ENCODE measurements at places on chromosomes 2 and 18.

DNA sequence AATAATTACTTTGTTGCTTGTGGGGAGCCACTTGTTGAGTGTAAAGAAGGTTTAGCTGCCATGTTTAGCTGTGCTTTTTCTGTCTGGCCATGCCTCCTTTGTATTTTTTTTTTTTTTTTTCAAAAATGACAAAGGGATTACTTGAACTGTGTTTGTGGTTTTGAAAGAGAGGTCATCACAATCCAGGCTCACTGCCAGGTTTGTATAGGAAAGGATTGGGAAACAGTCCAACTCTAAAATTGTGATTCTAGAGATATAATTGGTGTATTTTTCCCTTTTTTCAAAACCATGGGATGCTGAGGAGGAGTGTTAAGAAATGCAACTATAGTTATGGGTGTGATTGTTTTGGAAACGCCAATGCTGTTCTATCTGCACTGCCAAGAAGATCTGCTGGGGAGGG, 4.3 kb downstream of the ITPRIPL1 start:
- no peak for DNase-seq

- DNase-seq: no peak
Measured at GRCh38 chr18:57710226-57710625, 88.6 kb upstream of the NARS1 start.

DNA sequence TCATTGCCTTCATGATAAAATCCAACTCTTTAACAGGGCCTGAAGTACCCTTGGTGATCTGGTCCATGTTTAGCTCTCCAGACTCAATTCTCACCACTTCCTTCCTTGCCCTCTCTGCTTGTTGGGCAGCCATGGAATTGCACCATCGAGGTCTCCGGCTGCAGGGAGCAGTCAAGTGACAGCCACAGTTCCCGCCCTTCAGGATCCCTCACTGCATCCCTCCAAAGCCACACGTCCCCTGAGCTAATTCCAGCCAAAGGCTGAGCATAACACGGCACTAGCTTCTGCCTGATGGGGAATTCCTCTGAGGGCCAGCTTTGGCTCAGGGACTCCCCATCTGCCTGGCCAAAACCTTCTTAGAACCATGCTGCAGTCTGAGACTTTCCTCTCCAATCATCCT, 47.4 kb upstream of the SLC1A4 start:
- DNase-seq: no peak

DNA sequence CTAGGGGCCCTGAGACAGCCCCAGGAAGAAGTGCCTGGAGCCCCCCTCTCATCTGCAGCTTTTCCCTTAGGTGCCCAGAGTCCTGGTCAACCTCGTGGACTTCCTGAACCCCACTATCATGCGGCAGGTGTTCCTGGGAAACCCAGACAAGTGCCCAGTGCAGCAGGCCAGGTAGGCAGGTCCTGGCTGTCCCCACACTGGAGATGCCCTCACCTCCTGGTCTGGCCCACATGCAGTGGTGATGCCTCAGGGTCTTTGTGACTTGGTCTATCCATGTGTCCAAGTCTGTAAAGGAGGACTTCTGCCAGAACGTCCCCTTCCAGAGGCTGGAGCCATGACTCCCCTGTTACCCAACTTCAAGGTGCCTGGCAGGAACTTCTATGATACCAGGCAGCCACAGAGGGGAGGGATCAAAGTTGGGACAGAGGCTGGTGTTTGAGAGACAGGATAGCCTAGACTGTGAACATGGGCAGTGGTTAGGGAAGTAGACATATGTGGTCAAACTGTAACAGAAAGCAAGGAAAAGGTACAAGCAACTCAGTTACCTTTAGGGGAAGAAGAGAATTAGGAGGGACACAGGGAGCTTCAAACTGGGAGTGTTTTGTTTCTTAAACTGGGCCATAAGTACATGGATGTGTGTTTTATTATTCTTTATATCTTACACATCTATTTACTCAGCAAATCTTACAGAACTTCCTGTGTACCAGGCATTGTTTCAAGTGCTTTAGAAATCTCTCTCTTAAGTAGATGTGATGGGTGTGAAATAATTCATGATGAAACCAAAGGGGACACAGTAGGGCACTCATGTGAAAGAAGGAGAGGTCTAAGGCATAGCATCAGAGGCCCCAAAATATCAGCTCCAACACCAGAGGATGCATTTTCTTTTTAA, 107.1 kb downstream of the PLB1 start:
- no peak for DNase-seq

GRCh38 chr2:43461453-43462073, 134.3 kb downstream of the THADA start:
- no peak for DNase-seq

- no peak for DNase-seq
Measured at GRCh38 chr2:25201794-25202193, 33.4 kb upstream of the POMC start.

GRCh38 chr2:164430166-164430783, 191.0 kb downstream of the GRB14 start:
- DNase-seq: no peak

DNA sequence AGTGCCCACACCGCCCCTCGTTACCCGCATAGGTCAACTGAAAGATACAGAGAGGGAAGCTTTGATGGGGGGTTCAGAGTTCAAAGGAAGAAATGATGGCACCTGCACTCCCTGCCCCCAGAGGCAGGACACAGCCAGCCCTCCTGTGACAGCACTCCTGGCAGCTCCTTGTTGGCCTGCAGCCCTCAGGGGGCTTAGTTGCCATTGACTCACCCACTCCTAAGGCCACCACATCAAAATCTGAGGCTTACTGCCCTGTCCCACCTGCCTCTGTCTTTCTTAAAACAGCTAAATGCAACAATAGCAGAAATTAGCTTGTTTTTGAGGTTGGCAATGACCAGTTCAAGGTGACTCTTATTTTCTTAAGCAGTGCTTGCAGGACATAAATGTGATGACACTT, 31.6 kb upstream of the SLC35F6 start:
- no peak for DNase-seq

GRCh38 chr2:39937621-39938020, 158.6 kb upstream of the THUMPD2 start:
- DNase-seq: no peak

GRCh38 chr2:200377355-200378336, 71.2 kb downstream of the SPATS2L start:
- DNase-seq: no peak

DNA sequence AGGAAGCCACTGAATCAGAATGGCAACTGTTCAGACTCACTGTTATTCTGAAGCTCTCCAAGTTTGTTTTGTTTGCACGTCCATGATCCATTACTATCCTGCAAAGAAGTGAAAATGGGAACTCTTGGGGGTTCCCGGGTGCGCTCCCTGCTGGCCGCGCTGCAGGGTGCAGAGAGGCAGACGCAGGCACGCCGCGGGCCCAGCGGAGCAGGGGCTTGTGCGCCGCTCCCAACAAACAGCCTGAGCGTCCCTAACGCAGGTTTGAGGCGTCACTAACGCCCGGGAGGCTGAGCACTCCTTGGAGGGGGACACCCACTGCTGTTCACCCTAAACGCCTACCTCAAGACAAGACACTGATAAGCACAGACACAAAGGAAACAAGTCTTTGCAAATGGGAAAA, 14.3 kb upstream of the PIEZO2 start:
- no peak for DNase-seq

- no peak for DNase-seq
Measured at GRCh38 chr2:184598316-184599053, at the start of gene ZNF804A. Gene ZNF804A, plus strand, starts transcription at chr2:184598529. Its CDS starts 431 bp downstream, at chr2:184598960.

GRCh38 chr2:159497256-159497655, 119.1 kb downstream of the BAZ2B start:
- DNase-seq: peak; percentile 63

DNA sequence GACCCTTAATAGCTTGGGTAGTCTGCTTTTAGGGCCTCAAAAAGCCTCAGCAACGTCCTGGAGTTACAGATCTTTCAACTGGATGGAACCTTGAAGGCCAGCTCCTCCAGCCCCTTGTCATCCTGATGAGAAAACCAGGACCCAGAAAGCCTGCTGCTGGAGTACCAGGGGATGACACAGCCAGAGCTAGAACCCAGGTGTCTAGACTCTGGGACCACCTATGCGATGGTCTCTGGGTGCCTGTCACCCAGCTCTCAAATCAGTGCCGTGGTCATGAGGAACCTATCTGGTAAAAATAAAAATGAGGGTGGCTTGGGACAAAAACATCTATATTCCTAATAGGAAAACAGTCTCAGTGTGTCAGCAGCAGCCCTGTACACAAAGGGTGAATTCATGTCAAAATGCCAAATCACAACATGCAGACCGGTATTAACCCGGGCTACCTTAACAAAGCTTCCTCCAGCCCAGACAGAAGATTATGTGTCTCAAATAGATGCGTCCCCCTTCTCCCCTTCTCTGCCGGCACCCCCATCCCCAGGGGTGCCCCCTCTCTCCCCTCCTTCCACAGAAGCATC, 28.5 kb downstream of the SMAD7 start:
- DNase-seq: no peak

GRCh38 chr18:32355896-32356295, 114.8 kb downstream of the GAREM1 start:
- no peak for DNase-seq

- DNase-seq: no peak
Measured at GRCh38 chr18:62715436-62715758, at the start of gene PHLPP1. Gene PHLPP1, plus strand, starts transcription at chr18:62715541. Its CDS starts 143 bp downstream, at chr18:62715684.

GRCh38 chr2:58137221-58137620, 90.6 kb downstream of the VRK2 start:
- DNase-seq: peak; percentile 4
